ENCODE measurements at places on chromosomes 3 and 15.

DNA sequence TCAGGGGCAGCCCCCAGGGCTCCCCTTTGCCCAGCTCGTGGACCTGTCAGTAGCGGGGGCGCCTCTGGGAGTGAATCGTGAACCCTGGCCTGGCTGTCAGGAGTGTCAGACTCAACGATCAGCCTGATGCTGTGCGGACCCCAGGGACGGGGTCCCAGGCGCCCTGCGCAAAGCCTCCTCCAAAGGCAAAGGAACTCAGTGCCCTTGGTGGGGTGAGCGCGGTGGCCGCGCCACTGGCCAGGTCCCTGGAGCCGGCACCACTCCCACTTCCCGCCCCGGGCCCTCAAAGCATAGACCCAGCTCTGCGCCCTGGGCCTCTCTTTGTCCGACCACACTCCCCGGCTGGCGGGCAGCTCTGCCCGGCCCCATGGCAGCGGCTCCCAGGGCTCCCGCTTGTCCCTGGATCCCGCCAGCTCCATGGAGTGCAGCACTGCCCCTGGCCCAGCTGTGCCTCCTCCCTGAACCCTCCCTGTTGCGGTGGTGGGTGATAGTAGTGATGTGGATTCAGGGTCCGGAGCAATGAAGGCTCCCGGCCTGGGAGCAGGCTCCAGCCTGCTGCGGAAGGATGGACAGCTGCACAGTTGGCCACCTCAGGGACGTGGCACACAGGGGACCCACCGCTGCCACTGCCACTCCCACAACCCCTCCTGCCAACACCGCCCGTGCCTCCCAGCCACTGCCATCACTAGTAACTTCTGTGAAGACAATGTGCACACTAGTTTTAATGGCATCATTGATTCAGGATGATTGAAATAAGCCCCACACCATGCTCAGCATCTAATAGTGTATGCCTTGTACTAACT is 263.8 kb downstream of the ZBBX start:
- DNase-seq, result no peak

GRCh38 chr15:51842852-51843737 is 13.6 kb downstream of the TMOD3 start:
- peak; percentile 50 for DNase-seq

DNA sequence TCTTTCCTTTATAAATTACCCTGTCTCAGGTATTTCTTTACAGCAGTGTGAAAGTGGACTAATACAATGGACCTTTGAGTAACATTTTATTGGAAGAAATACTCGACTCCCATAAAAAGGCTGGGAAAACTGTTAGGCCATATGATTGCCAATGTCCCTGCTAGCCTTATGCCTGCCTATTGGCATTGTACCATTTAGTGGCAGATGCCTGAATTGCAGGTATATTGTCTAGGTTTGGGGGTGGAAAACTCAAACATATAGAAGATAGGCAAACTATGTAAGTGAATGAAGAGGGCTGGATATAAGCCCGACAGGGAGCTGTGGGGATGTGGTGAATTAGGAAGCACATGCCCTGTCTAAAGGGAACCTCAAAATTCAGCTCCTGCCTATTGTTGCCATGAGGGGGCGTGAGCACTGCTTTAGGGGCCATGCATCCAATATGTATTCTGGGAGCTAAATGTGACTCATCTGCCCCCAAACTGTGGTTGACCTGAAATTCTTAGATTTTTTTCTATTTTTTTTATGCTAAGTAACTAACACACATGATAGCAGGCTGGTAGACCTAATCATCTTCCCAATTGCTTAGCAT is 65.2 kb upstream of the TRA2B start:
- peak; percentile 8 for DNase-seq

- no peak for DNase-seq
Observed at GRCh38 chr3:118943597-118943996, 91.0 kb downstream of the IGSF11 start.

DNA sequence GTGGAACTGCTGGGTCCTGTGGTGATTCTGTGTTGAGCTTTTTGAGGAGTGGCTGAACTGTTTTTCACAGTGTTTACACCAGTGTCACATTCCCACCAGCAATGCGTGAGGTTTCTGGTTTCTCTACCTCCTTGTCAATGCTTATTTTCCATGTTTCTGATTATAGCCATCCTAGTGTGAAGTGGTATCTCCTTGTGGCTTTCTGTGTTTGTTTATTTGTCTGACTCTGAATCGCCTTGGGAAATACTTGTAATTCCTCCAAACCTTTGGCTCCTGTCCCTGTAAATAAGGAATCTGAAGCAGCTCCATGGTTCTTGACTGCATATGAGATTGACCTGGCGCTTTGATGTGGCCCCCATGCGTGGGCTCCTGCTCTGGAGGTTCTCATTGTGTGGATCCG is 20.6 kb downstream of the FAN1 start:
- no peak for DNase-seq

DNA sequence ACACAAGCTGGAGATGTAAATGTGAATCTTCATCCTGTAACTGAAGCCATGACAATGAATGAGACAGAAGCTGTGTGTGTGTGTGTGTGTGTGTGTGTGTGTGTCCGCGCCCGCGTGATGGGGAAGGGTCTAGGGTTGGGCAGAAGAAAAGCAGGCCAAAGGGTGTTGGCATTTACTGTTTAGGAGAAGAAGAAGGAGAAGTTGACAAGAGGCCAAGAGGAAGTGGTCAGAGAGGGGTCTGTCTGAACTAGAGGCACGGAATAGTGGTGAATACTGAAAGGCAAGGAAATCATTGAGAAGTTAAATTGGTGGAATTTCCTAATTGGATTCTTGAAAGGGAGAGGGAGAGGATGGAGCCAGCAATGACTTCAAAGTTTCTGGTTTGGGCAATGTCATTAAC is 5.6 kb upstream of the NCEH1 start:
- peak; percentile 67 for DNase-seq

- DNase-seq, result no peak
Observed at GRCh38 chr3:102144063-102144462, 290.8 kb upstream of the ZPLD1 start.

- DNase-seq, result no peak
Observed at GRCh38 chr15:51390966-51391422, 49.5 kb downstream of the GLDN start.

- peak; percentile 64 for DNase-seq
Observed at GRCh38 chr3:81823882-81824395, 62.5 kb upstream of the GBE1 start.

DNA sequence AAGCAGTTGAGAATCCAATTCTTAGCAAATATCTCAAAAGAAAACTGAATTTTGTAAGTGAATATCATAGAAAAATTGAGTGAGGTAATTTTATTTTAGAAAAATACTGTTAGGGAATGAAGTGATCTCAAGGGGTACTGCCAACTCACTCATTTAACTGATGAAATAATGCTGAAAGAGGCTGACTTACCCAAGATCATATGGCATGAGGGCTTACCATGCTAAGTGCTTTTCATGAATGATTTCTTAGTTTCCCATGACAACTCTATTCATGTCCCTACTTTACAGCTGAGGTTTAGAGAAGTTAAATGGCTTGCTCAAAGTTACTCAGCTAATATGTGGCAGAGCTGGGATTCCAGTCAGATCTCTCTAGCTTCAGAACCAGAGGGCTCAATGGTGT is 30.6 kb downstream of the CCDC14 start:
- DNase-seq, result peak; percentile 3

GRCh38 chr3:115085197-115085865 is 61.8 kb downstream of the ZBTB20 start:
- no peak for DNase-seq
